ENCODE measurements at places on chromosomes 2 and 18. TPM values are rescaled to one million over a fixed set of nuclear protein-coding genes. Genes with fewer than 3 reads are reported as not detected.

Gene FTCDNL1
- total RNA-seq = 2.1 TPM

Gene TXNL1
- total RNA-seq = 104 TPM

Gene KRTCAP3
- total RNA-seq = 4.6 TPM

Gene CRACDL
- total RNA-seq = 0.12 TPM

Gene EML4
- 51.3 TPM for total RNA-seq

Gene DPYSL5
- not detected for total RNA-seq

Gene RASGRP3
- total RNA-seq = 3.3 TPM

Gene TFCP2L1
- 0.12 TPM for total RNA-seq

Gene BCL11A
- total RNA-seq = not detected

Gene KLHL41
- total RNA-seq = 0.07 TPM

Gene NPPC
- 0.76 TPM for total RNA-seq

Gene EVX2
- total RNA-seq = not detected

Gene CNGA3
- not detected for total RNA-seq

Gene ABCG5
- not detected for total RNA-seq

Gene XIRP2
- not detected for total RNA-seq

Gene FHOD3
- total RNA-seq = not detected

Gene ITGA4
- 109 TPM for total RNA-seq

Gene RAB6C
- total RNA-seq = not detected

Gene TRPM8
- total RNA-seq = not detected

Gene DNAJC5G
- total RNA-seq = not detected

Gene DNAJC27
- total RNA-seq = 6.9 TPM

Gene CCDC102B
- 1.1 TPM for total RNA-seq

Gene C2orf15
- total RNA-seq = 0.26 TPM

Gene REG3A
- total RNA-seq = not detected
